Fibroblast of skin of right quadriceps (primary cell): ENCODE measurements at places on chromosomes 5 and 9.

DNA sequence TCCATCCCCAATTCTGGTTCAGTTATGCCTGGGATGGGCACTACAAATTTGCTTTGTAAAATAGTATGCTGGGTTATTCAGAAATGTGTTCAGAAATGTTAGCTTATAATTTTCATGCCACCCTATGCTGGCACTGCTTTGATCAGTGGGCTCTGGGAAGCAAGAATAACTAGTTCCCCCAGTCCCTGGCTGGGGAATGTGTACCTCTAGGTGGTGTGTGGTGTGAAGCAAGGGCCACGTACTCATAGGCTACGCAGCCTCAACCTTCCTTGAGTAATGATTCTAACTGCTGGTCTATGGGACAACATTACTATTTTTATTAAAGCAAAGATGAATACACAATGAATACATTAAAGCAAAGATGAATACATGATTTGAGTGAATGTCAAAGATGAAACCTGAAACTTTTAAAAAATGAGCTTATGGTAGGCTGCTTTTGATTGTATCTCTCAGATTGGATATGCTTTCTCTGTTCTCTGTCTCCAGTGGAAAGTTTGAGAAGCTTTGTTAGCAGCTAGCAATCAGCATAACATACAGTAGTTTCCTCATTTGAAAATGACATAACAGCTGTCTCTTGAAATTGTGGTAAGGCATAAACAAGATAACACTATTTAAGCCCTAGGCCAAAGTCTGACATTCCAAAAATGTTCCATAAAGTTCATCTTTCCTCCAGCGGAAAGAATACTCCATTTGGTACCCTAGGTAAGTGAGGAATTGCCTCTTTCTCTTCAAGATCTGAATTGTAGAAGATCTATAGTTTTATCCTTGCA lies 174.7 kb upstream of the NFIB start:
- DNase-seq: no peak

DNA sequence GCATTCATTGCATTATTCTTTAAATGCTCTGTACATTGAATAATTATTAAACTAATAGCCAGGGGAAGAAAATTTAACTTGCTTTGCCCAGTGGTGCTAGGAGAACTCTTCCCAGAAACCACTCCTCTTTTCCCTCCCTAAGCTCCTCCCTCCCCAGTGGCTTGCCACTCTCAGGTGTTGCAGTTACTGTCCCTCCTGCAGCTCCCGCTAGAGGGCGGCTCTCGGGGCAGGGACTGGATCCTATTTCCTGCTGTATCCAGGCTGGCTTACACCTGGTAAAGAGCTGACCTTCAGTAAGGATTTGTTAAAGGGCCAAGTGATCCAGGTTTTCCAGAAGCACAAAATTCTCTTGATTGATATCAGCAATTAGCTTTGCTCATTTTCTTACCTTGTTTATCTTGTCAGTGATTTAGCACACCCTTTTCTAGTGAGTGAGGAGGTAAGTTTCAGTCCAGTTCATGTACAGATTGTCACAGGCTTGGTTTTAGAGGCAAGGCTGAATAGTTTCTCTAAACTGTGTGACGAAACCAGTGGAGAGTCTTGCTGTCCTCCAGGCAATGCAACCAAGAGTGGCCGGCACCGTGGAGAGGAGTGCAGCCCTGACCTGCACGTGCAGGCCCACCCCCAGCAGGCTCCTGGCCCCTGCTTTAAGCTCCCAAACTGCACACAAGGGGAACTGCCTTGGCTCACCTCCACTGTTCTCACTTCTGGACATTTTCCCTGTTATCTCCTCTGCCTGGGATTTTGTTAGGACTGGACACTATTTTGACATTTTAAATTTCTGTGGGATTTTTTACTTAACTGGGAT lies 423.8 kb downstream of the SPOCK1 start:
- peak; percentile 44 for DNase-seq

- peak; percentile 67 for DNase-seq
These were observed 215.7 kb downstream of the GAS1 start for GRCh38 chr9:86731511-86732063.

- DNase-seq: peak; percentile 32
These were observed 12.2 kb downstream of the ZNF618 start for GRCh38 chr9:113888336-113888735.

DNA sequence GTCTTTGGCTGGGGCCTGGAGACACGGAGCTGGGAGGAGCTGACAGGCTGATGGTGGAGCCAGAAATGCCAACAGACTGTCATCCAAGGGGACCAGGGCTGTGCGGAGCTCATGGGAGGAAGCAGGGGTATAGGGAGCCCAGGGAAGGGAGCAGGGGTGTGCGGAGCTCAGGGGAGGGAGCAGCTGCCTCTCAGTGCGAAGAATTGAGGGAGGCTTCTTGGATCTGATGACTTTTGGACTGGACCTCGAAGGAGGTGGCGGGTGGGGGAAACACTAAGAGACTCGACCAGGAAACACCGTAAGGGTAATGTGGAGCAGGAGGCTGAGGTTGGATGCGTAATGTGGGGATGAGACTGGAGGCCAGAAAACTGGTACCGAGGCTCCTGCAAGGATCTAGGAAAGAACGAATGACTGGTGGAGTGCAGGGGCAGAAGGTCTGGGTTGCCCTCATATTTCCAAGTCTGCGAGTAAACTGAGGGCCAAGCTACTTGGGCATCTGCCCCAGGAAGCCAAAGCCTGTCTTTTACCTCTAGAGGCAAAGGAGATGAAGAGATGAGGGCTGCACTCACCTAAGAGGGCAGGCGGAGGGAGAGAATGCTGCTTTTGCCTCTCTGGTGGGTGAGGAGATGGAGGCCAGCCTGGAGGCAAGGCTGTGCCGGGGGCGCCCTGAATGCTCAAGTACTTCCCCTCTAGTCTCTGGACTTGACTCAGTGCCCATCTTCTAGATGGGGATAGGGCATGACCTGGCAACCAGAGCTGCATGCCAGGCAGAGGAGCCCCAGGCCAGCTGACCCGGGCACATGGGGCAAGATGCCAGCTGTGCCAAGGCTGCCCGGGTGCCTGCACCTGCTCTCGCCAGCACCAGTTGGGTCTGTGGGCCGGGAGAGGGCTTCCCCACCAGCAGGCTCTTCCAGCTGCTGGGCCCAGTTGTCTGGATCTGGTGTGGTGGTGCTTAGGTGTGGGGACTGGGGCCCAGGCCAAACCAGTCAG lies 2.3 kb downstream of the PTGS1 start:
- DNase-seq: no peak

DNA sequence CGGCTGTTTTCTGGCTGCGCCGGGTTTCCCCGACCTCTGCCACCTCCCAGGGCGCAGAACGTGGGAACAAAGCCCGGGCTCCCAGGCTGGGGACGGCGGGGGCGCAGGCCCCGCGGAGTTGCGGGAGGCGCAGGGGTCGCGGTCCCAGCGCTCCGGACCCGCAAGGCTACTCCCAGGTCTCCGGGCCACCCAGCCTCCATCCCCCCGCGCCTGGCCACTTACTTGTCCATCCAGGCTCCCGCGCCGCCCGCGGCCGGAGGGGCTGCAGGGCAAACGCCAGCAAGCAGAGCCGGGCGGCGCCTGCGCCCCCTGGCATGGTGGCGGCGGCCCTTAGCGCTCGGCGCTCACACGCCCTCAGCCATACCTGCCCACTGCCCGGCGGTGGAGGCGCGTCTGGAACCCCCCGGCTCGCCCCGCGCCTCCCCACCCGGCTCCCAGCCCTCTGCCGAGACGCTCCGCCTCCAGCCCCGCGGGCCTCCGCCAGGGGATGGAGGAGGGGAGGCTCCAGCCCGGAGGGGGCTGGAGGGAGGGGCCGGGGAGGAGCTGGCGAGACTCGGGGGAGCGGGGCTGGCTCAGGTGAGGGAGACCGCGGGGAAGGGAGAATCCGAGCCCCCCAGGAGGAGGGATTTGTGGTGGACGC lies at the start of gene ADAM19:
ADAM19 (minus strand) TSS at position 395 of the 640 bp plus-strand sequence; CDS start at position 316, 79 bp downstream.
- peak; percentile 79 for DNase-seq

DNA sequence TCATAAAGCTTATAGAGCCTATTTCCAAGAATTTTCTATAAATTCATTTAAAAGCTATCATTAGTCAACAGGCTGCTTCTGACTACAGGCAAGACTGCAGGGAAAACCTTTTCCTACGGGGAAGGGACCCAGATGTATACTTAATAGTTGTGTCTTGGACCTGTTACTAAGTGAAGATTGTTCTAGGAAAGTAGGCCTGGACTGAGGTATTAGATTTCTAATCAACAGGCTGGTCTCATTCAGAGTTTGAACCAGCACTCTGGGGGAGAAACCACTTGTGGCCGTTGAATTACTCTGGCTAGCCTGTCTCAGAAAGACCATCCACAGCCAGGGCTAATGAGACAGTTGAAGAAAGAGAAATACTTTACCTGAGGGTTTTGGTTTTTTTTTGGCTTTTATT lies 60.0 kb downstream of the IL6ST start:
- DNase-seq: no peak

GRCh38 chr9:76738402-76738801 lies 25.8 kb upstream of the PCA3 start:
- DNase-seq: no peak

GRCh38 chr5:120446068-120446492 lies 18.0 kb upstream of the PRR16 start:
- peak; percentile 96 for DNase-seq

DNA sequence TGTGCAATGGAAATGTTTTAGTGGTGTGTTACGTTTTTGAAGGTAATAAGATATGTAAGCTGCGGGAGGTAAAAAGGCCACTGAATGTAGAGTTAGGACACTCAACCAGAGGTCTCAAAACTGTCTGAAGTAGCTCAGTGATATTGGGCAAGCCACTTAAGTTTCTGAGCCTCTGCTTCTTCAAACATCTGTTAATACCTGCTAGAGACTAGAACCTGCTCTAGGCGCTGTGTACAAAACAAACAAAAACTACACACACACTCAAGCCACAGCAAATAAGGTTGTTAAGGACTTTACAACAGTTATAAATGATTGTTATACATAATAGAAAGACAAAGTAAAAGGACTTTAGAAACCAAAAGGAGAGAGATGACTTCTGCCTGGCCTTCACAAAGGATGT lies 24.6 kb upstream of the FAM240B start:
- DNase-seq: no peak

DNA sequence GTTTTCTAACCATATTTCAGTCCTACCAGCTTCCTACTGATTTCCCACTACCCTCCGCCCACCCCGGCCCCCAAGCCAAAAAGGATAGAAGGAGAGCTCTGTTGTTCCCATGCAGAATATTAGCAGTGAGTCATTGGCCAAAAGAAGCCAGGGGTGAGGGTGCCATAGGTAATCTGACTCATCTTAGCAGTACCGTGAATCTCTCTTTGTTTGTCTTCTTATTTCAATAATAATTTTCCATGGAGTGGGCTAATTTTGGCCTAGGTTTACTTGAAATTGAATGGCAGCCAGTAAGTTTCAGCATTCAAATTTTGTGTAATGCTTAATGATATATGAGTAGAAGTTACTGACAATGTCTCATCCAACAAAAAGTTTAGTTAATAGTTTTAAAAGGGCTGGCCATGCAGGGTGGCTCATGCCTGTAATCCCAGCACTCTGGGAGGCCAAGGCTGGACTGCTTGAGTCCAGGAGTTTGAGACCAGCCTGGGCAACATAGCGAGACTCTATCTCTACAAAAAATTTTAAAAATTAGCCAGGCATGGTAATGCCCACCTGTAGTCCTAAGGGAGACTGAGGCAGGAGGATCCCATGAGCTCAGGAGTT lies 74.2 kb downstream of the C9orf152 start:
- peak; percentile 69 for DNase-seq

- DNase-seq: no peak
These were observed 229.0 kb downstream of the ARL15 start for GRCh38 chr5:54081415-54081814.

GRCh38 chr9:14722391-14723035 lies at the start of gene CER1:
Gene CER1, minus strand, starts transcription at chr9:14722733. Its CDS starts 61 bp downstream, at chr9:14722672.
- no peak for DNase-seq

GRCh38 chr9:68974901-68975300 lies 39.0 kb downstream of the PRKACG start:
- DNase-seq: no peak

- peak; percentile 47 for DNase-seq
These were observed 97.4 kb upstream of the ALDH1A1 start for GRCh38 chr9:73050065-73050816.

DNA sequence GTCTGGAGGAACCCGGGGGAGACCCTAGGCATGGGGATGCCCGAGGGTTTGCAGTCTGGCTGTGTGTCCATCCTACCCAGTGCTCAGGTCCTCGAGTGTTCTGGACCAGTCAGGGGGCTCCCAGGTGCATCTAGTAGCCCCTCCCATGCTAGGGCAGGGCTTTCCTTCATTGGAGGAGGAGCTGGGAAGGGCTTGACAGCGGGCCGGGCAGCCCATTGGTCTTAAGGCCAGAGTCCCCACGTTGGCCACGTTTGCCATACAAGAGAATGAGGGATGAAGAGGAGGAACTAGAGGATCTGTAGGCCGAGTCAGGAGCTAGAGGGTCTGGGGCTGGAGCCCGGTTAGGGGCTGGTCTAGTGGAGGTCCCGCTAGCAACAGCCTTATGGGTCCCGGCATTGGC lies 37.3 kb upstream of the CTSV start:
- DNase-seq: no peak

DNA sequence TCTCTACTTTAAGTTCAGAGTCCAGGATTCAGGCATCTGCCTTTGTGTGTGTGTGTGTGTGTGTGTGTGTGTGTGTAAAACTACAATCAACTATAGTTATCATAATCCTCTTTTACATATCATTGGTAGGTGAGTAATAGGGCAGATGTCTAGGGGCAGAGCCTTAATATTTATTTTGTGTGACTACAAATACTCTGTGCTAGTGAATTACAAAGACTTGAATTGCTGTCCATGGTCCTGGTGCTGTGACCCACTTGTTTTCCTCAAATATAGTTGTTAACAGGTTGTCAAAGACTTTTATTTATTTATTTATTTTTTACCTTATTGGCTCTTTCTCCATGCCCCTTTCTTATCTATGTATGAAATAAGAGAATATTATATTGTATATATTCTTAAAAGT lies 196.8 kb downstream of the ANXA1 start:
- DNase-seq: no peak

DNA sequence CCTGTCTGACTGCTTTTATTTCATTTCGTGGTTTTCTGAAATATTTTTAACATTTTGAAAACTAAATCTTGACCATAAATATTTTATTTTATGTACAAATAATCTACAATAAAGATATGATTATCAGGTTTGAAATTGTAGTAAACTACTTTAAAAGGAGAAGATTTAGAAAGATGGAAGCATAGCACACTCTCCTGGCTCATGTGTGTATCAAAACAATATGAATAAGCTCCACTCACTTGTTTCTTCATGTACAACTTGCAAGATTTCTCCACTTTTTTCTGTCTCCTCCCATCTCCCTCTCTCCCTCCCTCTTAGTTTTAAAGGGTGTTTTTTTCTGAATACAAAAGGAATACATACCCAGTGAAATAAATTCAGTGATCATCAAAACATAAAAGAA lies 15.4 kb upstream of the VPS13A start:
- DNase-seq: no peak

DNA sequence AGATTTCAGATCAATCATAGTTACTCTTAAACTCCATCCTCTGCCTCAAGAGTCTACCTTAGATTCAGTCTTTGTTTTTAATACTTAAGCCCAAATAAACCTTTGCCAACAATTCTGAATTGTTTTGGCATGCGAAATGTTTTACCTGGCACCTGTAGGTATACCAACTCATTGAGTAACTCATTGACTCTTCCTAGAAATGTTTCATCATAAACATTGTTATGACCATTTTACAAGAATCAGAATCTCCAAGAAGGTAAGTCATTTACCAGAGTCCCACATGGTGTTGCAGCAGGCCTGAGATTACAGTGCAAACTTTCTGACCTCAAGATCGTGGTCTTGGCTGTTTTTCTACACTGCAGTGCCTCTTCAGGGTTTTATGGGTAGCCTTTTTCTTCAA lies 750.4 kb downstream of the BRINP1 start:
- DNase-seq: no peak
